ENCODE measurements at places on chromosomes 12 and 14. TPM values are rescaled to one million over a fixed set of nuclear protein-coding genes. Genes with fewer than 3 reads are reported as not detected.
A peak's percentile ranks its signal among the peaks of the same experiment; 100 is the strongest.

- DNase-seq, result no peak
Observed at GRCh38 chr14:78567343-78567742, 397.2 kb downstream of the NRXN3 start.

- DNase-seq, result no peak
Observed at GRCh38 chr14:33951183-33951840, 438 bp upstream of the EGLN3 start.

DNA sequence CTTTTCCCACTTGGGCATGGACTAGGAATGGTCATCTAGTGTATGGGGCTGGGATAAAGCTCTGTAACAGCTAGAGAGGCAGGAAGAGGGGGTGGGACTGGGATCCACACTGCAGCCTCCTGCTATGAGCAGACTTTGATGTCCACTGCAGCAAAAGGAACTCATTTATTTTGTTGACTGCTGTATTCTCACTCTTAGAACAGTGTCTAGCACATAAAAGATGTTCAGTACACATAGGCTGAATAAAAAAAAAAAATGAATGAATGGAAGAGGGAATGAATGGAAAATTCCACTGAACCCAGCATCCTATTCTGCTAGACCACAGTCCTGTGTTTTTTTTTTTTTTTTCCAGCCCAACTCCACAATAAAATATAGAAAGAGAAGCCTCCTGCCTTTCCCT is 106.2 kb upstream of the NOS1 start:
- DNase-seq, result no peak

GRCh38 chr14:74326369-74327152 is 21.7 kb upstream of the VRTN start:
- DNase-seq, result peak; percentile 10

GRCh38 chr12:53948650-53949593 is 5.8 kb upstream of the HOXC12 start:
- DNase-seq, result no peak

The KRT74 gene
- not detected for polyA plus RNA-seq

- DNase-seq, result no peak
Observed at GRCh38 chr14:54625112-54625511, 58.2 kb downstream of the SAMD4A start.

The MSRB3 gene
- polyA plus RNA-seq, result 32.1 TPM

- peak; percentile 59 for DNase-seq
Observed at GRCh38 chr12:106918746-106919145, 37.0 kb upstream of the TMEM263 start.

DNA sequence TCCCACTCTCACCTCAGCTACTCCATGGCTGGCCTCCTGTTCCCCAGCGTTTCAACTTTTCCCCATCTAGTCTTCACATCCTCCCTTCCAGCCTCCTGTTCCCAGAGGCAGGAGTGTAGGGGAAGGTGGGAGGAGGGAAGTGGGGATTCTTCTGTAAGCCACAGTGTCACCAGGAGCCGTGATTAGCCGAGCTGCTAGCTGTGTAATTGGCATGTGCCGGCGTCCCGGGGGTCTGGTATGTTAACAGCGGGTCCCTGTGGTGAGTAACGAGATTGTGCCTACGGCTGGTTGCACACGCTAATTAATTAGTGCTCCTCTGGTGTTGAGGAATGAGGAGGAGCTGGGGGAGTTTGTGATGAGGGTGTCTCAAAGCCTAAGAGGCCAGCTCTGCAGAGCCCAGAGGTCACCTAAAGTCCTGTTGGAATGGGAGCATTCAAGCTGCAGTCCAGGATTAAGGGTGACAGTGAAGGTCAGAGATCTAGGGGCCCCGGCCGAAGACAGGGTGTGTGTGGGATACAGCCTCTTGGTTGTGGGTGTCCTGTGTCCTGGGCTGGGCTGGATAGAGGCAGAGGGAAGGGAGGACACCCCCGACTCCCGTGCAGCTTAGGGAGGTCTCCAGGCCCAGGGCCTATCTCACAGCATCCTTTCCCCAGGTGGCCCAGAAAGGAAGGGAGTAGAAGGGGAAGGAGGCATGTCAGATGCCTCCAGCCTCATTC is 10.0 kb upstream of the CALCOCO1 start:
- no peak for DNase-seq

DNA sequence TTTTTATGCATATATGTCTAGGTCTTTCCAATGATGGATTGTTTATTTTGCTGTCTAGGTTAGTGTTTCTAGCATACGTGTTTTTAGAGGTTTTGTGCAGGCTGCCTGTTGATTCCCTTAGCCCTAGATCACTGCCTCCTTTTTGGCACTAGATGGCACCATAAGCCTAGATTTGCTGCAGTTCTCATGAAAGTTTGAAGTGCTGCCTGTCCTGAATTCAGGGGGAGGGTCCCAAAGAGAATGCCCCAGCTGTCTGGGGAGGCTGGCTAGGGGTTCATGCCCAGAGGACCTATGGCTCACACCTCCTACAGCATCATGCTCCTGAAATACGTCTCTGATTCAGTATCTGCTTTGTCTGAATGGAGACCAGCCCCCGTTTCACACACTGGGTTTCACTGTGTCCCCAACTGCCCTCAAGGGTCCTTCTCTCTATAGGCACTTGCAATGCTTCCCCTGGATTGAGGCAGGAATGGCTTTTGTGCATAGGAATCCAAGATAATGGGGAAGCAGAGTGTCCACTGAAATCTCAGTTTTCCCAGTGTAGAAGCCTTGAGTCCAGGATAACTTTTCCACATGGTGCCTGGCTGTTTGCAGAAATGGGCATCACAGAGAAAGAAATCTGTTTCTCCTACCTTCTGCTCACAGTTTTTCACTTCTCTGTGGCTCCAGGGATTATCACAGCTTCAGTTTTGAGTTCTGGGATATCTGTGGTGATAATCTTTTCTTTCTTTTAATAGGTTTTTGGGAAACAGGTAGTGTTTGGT is 14.2 kb upstream of the TXNRD1 start:
- DNase-seq, result peak; percentile 67

The SERPINA10 gene
- polyA plus RNA-seq, result not detected

The APOF gene
- not detected for polyA plus RNA-seq

DNA sequence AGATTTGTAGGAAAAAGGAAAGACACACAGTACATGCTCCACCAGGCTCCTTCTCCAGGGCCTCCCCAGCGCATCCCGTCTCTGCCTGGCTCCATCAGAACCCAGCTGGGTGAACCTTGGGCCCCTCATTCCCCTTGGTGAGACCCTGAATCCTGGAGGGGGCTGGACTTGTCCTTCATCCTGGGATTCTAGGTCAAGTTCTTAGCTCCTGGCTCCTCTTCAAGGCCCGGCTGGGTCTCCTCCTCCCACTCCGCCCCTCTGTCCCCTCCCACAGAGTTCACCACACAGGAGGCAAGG is 49.2 kb downstream of the PSMA6 start:
- no peak for DNase-seq

The SIX6 gene
- not detected for polyA plus RNA-seq

- no peak for DNase-seq
Observed at GRCh38 chr12:29152981-29153630, 4.0 kb downstream of the FAR2 start.

DNA sequence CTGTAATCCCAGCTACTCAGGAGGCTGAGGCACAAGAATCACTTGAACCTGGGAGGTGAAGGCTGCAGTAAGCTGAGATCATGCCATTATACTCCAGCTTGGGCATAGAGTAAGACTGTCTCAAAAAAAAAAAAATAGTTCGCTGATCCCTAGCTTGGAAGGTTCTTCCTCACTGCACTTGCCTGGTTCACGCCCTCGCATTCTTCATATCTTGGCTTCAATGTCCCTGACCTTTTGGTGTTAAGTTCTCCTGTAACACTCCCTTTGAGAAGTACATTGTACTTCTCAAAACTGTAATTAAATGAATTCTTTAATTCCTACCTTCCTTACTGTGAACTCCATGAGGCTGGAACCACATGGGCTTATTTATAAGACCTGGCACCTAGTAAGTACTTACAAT is 16.5 kb upstream of the TPCN1 start:
- DNase-seq, result no peak

DNA sequence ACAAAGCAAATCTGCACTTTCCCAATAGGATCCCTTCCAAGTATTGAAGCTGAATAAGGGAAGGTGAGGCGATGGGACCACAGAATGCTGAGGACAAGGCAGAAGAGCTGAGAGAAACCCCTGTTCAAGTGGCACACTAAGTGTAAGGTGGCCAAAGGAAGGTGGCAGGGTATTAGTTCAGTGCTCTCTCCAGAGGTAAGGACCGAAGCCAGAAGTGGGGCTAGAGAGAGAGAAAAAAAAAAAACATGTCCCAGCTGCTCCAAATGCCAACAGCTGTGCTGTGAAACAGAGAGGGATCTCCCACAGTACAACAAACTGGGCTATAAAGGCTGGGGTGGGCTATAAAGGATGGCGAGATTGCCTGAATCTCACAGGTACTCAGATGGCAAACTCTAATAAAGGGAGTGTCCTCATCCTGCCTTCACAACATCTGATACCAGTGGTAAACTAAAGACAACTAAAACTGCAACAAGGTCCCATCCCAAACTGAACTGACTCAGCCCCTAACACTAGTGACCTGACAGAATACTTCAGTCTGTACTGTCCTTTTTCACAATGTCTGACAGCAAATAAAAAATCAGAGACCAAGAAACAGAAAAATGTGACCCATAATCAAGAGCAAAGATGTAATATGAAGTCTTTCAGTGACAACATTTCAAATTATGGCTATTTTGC is 47.9 kb downstream of the CDK17 start:
- no peak for DNase-seq

The KRT83 gene
- polyA plus RNA-seq, result not detected

DNA sequence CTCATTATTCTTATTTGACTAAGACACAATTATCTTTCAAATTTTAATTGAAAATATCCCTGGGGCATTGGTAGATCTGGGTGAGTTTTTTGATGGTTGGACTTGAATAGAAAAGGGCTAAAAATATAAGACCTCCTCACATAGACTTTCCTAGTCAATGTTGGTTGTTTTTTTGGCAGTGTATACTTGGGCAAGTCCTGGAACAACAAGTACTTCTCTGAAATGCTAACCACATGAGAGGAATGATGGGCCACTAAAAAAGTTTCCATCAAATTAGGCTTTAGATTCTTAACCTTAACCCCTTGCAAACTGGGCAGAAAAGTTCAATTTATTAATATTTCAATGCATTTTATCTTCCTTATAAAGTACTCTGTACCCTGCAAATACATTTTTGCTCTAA is 97.6 kb downstream of the FGD4 start:
- DNase-seq, result no peak

DNA sequence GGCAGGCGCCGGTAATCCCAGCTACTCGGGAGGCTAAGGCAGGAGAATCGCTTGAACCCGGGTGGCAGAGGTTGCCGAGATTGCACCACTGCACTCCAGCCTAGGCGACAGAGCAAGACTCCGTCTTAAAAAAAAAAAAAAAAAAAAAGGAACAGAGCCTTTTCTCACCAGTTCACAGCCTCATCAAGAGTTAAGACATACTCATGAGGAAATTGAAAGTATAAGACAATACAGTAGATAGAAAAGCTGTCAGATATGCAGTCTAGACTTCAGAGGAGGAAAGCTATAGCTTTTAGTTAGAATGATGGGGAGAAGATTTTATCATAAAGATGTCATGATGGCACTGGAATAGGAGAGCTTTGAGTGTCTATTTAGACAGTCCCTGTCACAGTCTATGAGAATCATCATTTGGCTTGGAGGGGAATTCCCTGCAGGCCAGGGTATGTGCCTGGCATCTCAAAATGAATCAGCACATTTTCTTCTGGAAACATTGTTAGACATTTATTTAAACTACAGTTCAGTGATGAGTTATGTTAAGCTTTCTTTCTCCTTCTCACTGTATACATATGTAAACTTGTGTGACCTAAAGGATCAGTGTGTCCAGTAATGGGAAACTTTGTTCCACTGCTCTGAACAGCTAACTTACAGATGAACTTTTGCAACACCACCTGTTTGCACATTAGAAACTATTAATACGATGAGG is 2.9 kb upstream of the RAB35 start:
- DNase-seq, result no peak

GRCh38 chr12:44296624-44297197 is 460.8 kb downstream of the TMEM117 start:
- DNase-seq, result no peak

DNA sequence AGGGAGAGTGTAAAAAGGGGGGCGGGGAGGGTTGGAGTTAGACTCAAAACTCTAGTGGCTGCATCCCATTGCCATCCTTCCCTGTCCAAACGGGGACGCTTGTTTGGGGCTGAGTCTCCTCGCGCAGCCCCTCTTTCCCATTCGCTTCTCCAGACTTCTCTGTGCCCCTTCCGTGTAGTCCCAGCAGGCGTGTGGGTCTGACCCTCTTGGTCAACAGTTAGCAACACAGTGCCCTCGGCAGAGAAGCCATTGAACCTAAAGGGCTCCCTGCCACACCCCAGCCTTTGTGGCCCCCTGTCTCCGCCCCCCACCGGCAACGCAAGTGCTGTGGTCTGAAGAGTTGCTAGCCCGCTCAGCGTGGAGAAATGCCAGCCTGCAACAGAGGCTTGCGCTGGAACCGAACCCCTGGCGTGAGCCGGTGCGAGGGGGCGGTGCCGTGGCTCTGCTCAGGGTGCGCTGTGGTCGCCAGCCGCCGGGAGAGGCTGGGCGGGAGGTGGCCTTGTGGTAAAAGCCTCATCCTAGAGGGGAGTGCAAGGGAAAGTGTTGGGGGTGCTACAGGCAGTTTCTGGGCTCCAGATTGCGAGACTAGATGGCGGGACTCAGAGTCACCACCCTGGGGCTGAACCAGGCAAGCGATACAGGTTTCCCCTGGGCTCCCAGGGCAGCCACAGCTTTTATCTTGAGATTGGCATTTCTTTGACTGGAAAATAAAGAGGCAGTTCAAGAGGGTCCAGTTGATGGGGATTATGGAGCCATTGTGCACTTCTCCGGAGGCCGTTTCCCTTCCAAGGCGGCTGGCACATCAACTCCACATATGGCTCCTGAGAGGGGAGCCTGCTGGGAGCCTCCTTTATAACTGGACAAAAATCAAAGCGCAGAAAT is 2.1 kb downstream of the PLXNC1 start:
- peak; percentile 46 for DNase-seq

GRCh38 chr12:42854826-42855225 is 265.3 kb upstream of the PRICKLE1 start:
- DNase-seq, result no peak

DNA sequence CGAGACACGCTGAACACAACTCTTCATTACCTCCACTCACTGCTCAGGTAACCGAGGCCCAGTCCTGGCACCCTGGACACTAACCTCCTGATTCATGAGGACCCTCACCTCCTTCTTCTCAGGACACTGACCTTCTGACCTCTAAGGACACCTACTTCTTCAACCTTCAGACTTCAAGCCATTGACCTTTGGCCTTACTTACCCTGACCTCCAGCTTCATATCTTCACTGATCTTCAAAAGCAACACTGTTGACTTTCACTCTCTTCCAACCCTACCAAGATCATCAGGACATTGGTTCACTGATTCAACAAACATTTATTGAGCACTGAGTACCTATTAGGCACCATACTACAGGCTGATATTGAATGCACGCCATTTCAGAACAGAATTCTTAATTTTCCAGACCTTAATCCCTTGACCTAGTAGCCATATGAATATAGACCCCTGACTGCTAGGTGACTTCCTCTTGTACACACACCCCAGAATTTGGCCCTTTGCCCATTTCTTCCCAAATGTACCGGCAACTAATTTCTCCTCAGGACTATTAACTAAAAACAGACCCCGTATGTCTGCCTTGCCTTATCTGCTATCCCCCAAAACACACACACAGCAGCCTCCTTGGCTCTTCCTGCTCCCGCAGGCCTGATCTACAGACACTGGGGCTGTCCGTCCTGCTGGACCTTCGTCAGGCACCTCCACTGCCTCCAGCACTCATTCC is 5.8 kb downstream of the ARHGEF40 start:
- DNase-seq, result peak; percentile 52

The AKAP5 gene
- polyA plus RNA-seq, result 0.28 TPM

All from SK-N-SH (cell line).